ENCODE measurements at places on chromosomes 5 and 9. TPM values are rescaled to one million over a fixed set of nuclear protein-coding genes. Genes with fewer than 3 reads are reported as not detected.

The SHC3 gene
- 59.0 TPM for total RNA-seq

The AK8 gene
- total RNA-seq = 0.49 TPM

The UNC5A gene
- total RNA-seq = 6.6 TPM

The ADGRV1 gene
- 150 TPM for total RNA-seq

The PCDHGC5 gene
- total RNA-seq = 4.7 TPM

The SLCO4C1 gene
- 0.49 TPM for total RNA-seq

The SARDH gene
- total RNA-seq = 2.2 TPM

The RNF183 gene
- not detected for total RNA-seq

The GRPEL2 gene
- 36.4 TPM for total RNA-seq

The NOXA1 gene
- 2.0 TPM for total RNA-seq

The TMEM174 gene
- not detected for total RNA-seq

The CCL27 gene
- 0.25 TPM for total RNA-seq

The OBP2B gene
- not detected for total RNA-seq

The TMEM8B gene
- total RNA-seq = 8.4 TPM

Measured in temporal lobe (tissue), 4 donors.